ENCODE measurements at places on chromosomes 16 and 17. TPM values are rescaled to one million over a fixed set of nuclear protein-coding genes. Genes with fewer than 3 reads are reported as not detected.

The WNT9B gene
- total RNA-seq, result not detected

The PYY gene
- not detected for total RNA-seq

The ITGAE gene
- 97.4 TPM for total RNA-seq

The LMF1 gene
- total RNA-seq, result 10.2 TPM

The GABARAPL2 gene
- 91.5 TPM for total RNA-seq

The NOTUM gene
- total RNA-seq, result 0.32 TPM

The ZACN gene
- 0.18 TPM for total RNA-seq

The PRAC1 gene
- not detected for total RNA-seq

The NOG gene
- total RNA-seq, result 0.78 TPM

The CCL4 gene
- 0.15 TPM for total RNA-seq

The KRT33A gene
- not detected for total RNA-seq

The ESRP2 gene
- total RNA-seq, result not detected

The CLUH gene
- 91.4 TPM for total RNA-seq

The ITGAD gene
- not detected for total RNA-seq

The TP53TG3 gene
- total RNA-seq, result 0.61 TPM

The HS3ST6 gene
- 1.4 TPM for total RNA-seq

The C1QL1 gene
- 17.0 TPM for total RNA-seq

The RHBDF1 gene
- total RNA-seq, result 26.3 TPM

The TBC1D3H gene
- total RNA-seq, result not detected

The PLLP gene
- total RNA-seq, result 1.4 TPM

The PRDM7 gene
- not detected for total RNA-seq

The WFDC1 gene
- total RNA-seq, result not detected

The AATK gene
- total RNA-seq, result 0.78 TPM

The DOC2A gene
- 1.7 TPM for total RNA-seq

The MPV17L gene
- 5.9 TPM for total RNA-seq

The EVPL gene
- 18.5 TPM for total RNA-seq

The ALOX12B gene
- total RNA-seq, result 1.8 TPM

The KRTAP4-3 gene
- not detected for total RNA-seq

The PDILT gene
- total RNA-seq, result not detected

The CLEC3A gene
- total RNA-seq, result not detected

The GRAPL gene
- total RNA-seq, result not detected

The MT1G gene
- total RNA-seq, result not detected

The HSPB9 gene
- total RNA-seq, result not detected

The DHX40 gene
- total RNA-seq, result 41.8 TPM

The CCR7 gene
- total RNA-seq, result 0.94 TPM

The OGFOD1 gene
- 72.3 TPM for total RNA-seq

The SLC6A4 gene
- not detected for total RNA-seq

The SLC46A1 gene
- total RNA-seq, result 16.3 TPM

The ABCC11 gene
- 0.16 TPM for total RNA-seq

The AIPL1 gene
- not detected for total RNA-seq

The OTOP2 gene
- total RNA-seq, result not detected

The ABCC6 gene
- total RNA-seq, result 1.1 TPM

The ADAM11 gene
- 1.2 TPM for total RNA-seq

The DNAH3 gene
- total RNA-seq, result 0.22 TPM

The TANGO6 gene
- total RNA-seq, result 6.9 TPM

The RPRML gene
- 0.34 TPM for total RNA-seq

The CSH2 gene
- not detected for total RNA-seq

The UTP4 gene
- total RNA-seq, result 82.7 TPM

The SCGB1C2 gene
- not detected for total RNA-seq

The PRM2 gene
- not detected for total RNA-seq

The KCNJ18 gene
- total RNA-seq, result not detected

The KRTAP9-2 gene
- not detected for total RNA-seq

The TBC1D26 gene
- not detected for total RNA-seq

The SEPTIN12 gene
- total RNA-seq, result not detected

The USP43 gene
- total RNA-seq, result 4.5 TPM

The MAFG gene
- 36.5 TPM for total RNA-seq
